ENCODE measurements at places on chromosomes 7 and 10. TPM values are rescaled to one million over a fixed set of nuclear protein-coding genes. Genes with fewer than 3 reads are reported as not detected.

DNA sequence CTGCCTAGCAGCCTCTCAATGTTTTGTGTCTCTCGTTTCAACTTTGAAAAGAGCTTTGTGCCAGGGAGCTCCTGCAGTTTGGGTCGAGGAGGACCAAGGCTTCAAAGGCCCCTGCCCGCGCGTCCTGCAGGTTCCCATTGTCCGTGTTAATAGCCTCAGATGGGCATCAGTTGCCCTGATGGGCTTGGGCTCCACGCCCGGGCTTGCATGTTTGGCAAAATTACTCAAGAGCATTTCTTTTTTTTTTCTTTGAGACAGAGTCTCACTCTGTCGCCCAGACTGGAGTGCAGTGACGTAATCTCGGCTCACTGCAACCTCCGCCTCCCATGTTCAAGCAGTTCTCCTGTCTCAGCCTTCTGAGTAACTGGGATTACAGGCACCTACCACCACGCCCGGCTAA is 636.6 kb downstream of the SDK1 start:
- DNase-seq = no peak

GRCh38 chr7:50367100-50367499 is 62.6 kb downstream of the IKZF1 start:
- no peak for DNase-seq

GRCh38 chr10:1402016-1402770 is 335.1 kb downstream of the ADARB2 start:
- DNase-seq = no peak

DNA sequence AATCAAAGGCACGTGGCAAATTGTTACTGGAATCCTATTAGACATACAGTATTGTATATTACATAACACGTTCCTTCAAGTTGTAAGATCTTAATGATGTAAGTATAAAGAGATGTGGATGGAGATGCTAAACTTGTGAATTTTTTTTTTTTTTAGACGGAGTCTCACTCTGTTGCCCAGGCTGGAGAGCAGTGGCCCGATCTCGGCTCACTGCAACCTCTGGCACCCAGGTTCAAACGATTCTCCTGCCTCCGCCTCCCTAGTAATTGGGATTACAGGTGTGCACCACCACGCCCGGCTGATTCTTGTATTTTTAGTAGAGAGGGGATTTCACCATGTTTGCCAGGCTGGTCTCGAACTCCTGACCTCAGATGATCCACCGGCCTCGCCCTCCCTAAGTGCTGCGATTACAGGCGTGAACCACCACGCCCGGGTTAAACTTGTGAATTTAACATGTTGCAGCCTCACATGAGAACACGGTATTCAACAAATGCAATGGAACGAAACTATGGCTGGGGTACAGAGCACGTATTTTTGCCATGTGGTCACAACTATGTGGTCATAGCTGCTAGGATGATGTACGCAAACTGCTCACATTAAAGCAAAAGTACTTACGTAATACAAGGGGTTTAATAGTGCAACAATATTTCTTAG is 818 bp upstream of the SUPV3L1 start:
- peak; percentile 23 for DNase-seq

GRCh38 chr10:80670774-80671173 is 133.1 kb downstream of the SH2D4B start:
- DNase-seq = no peak

Gene PTPN12
- 46.6 TPM for total RNA-seq

DNA sequence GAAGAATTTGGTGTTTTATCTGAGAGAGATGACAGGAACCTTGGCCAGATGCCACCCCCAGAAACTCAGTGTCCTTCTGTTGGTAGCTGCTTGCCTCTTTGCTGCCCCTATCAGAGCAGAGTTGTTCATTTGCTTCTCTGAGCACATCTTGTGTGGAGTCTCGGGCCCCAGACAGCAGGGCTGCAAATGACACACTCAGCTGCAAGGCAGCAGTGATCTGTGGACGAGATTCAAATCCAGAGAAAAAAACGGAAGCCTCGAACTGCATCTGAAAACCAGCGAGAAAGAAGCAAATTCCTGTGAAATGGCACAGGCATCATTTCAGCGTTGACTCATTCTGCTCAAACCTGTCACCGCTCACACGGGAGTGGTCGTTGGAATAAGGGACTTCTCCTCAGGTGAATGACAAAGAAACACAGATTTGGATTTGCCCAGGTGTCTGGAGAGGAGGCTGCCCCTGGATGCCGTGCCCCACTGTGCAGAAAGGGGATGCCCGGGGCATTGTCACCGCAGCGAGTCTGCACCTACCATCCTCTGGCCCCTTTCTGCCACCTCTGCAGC is 144.7 kb downstream of the PFKFB3 start:
- DNase-seq = no peak

- DNase-seq = peak; percentile 37
These were observed 25.4 kb upstream of the GATAD1 start for GRCh38 chr7:92421676-92422435.

Gene TMEM184A
- total RNA-seq = 58.3 TPM

Gene AKR1C8
- total RNA-seq = not detected

DNA sequence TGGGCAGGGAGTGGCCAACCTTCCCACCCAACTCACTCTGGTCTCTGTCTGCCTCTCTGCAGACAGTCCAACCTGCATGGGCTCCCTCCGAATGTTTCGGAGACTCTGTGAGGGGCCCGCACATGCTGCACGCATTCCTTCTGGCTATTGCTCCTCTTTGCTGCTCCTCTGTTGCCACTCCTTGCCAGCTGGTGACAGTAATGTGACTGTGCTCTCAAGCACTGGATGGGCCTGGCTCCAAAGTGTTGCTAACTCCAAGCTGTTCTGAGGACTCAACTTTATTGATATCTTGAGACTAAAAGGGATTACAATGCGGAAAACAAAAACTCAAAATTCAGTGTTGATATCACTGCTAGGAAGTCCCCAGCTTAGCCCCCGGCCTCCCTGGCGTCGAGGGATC is 105.4 kb upstream of the KIF5B start:
- DNase-seq = peak; percentile 14

- no peak for DNase-seq
These were observed 169.1 kb upstream of the MEOX2 start for GRCh38 chr7:15855525-15856109.

Gene GTPBP10
- total RNA-seq = 16.2 TPM

GRCh38 chr10:126334272-126334671 is 54.0 kb downstream of the ADAM12 start:
- DNase-seq = no peak

DNA sequence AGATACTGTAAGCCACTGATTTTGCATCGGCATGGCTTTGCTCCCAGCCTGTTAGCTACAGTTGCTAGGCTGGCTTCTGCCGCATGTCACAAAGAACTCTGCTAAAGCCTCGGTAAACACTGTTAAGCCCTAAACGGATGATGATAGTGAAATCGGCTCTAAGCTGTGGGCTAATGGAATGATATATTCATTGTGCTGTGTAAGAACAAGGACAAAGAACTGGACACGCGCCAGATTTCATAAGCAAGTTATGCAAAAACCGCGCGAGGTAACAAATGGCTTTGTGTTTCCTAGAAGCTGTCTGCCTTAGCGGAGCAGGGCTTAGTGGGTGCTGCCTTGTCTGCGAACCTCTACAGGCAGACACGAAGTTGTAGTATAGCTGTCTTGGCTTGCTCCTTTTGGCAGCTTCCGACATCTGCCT is 331.3 kb upstream of the COBL start:
- DNase-seq = peak; percentile 57

- DNase-seq = no peak
These were observed 408.6 kb upstream of the PFKP start for GRCh38 chr10:2658780-2659179.

GRCh38 chr7:74674166-74674565 is 16.6 kb downstream of the GTF2I start:
- DNase-seq = no peak

Gene ZNF775
- 8.7 TPM for total RNA-seq

Gene NKX1-2
- not detected for total RNA-seq

- no peak for DNase-seq
These were observed 100.4 kb downstream of the RGS10 start for GRCh38 chr10:119441921-119442757.

Gene FAM237B
- not detected for total RNA-seq

DNA sequence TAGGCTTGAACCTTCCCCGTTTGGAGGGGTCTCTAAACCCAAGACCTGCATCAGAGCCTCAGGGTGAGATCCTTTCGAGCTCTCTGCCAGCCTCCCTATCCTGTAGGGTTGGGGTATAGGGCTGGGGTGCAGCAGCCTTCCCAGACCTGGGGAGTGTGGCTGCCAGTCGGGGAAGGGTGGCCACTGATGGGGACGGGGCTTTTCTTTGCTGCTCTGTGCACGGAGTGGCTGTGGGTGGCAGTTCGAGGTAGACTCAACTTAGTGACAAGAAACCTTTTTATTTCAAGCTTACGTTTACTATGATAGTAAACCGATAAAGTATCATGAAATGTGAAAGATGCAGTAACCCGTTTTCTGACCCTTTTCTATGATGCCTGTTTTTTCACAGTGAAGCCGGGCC is 13.0 kb downstream of the ZNF316 start:
- DNase-seq = no peak

DNA sequence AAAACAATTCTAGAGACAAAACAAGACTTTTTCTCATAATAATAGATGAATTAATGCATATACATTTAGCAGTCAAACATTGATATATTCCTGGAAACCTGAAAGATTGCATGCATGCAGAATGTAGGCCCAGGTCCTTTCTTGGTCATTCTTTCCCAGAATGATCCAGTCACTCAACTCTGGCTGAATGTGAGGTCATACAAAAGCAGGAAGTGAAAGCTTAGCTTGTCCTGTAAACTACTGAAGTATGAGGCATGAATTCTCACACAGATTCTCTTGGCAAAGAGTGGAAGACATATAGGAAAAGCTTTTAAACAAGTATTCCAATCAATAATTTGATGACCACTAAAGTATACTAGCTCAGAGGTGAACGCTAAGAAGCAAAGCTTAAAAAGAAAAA is 253.9 kb downstream of the PPP1R3A start:
- no peak for DNase-seq

DNA sequence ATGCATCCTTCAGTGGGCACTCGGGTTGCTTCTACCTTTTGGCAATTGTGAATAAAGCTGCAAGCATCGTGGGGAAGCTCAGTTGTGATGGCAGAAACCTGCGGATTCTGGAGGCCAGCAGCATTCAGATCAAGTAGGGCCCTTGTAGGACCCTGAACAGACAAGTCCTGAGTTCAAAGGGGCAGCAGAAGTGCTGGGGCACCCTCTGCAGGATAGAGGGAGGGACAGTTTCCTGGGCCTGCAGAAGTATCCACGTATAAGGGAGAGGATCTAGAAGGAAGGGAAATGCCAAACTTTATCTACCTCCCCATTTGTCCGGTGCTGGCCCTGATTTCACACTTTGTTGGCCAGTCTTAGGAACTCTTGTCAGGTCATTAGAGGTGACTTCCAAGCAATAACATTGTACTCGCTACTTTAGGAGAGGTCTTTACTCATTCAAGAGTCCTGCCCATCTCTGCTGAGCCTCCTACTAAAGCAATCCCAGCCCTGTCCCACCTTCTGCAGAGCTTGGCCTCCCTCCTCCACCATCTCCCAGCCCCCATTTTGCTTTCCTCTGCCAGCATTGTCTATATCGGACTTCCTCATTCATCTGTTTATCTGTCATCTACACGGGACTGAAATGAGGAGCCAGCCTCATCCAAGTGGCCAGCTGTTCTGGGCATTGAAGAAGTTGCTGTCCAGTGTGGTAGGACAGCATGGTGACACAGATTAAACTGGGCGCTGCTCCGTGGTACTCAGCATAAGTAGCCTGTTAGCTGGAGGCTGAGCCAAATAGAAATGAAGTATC is 26.6 kb upstream of the R3HCC1L start:
- DNase-seq = no peak

- DNase-seq = no peak
These were observed 34.6 kb upstream of the TPST1 start for GRCh38 chr7:66170309-66171231.

- no peak for DNase-seq
These were observed 290.1 kb upstream of the ZMIZ1 start for GRCh38 chr10:78778444-78779338.

DNA sequence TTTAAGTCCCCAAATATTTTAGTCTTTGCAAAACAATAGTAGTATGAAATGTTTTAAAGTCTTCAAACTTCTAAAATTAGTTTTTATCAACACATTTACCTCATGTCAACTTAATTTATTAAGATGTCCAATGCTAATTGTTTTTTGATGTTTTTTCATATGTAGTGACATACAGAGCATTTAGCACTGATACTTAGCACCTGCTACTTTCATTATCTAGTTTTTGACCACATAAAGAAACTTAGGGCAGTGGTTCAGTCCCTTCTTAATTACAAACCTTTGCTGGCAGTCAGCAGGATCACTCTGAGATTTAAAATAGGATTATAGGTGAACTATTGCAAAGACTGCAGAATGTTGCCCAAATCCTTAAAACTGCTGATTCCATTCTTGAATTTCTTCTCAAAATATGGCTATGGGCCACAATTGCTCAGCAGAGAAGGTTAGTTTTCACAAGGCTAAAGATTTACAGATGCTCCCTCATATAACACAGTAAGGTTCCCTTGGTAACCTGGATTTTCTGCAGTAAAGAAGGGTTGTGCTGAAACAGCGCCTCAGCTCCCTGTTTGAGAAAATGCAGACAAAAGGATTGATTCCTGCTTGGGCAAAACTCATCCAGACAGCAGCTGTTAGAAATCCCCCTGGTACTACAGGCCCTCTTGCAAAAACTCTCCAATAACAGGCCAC is 3.4 kb downstream of the GPR85 start:
- DNase-seq = no peak

- DNase-seq = no peak
These were observed 1.9 kb upstream of the SUV39H2 start for GRCh38 chr10:14876764-14877163.

DNA sequence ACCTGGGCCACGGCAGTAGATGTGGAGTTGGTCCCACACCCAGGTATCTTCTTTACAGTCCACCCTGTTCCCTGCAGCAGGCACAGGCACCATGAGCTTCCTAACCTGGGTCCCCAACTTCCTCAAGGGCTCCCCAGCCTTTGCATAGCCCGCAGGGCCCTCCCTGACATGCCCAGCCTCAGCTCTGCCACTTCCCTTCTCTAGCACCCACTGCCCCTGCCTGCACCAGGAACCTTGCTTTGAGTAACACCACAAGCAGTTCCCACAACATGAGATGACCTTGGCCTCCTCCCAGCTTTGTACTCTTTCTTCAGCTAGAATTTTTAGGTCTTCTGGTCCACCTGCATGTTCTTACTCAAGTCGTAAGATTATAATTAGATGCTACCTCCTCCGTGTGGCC is 92.2 kb upstream of the ZPBP start:
- DNase-seq = no peak

DNA sequence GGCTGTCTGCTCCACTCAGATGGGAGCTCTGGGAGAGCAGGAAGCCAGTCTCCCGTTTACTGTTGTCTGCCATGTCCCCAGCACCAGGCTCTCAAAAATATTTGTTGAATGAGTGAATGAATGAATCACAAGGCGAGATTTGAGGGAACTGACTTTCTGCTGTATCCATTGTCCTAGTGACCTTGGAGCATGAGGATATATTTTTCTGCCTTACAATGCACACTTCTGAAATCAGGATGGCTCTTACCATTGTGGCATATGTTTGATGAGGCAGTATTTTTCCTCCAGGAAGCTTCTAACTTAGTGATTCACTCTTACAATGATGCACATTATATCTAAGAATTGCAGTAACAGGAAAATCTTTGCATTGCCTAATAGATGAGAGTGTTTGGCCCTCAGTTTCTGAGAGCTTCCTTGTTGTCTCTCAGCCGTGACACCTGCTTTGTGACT is 136.4 kb downstream of the RPS24 start:
- no peak for DNase-seq

Gene CCDC7
- total RNA-seq = 11.4 TPM

Gene GCC1
- 16.4 TPM for total RNA-seq

Gene GCK
- 0.22 TPM for total RNA-seq

GRCh38 chr7:48667407-48667806 is 256.9 kb upstream of the CDC14C start:
- DNase-seq = no peak

Measured in left colon (tissue), 2 donors.